ENCODE measurements at places on chromosomes 3 and 15.

GRCh38 chr15:66188464-66188863 lies 65.1 kb downstream of the MEGF11 start:
- H3K27me3 ChIP-seq: no peaks in the 10 kb centered on the region
- no peak overlapping the region for H3K27ac ChIP-seq
- no peaks in the 10 kb centered on the region for H3K36me3 ChIP-seq
- H3K4me3 ChIP-seq: no peak overlapping the region

DNA sequence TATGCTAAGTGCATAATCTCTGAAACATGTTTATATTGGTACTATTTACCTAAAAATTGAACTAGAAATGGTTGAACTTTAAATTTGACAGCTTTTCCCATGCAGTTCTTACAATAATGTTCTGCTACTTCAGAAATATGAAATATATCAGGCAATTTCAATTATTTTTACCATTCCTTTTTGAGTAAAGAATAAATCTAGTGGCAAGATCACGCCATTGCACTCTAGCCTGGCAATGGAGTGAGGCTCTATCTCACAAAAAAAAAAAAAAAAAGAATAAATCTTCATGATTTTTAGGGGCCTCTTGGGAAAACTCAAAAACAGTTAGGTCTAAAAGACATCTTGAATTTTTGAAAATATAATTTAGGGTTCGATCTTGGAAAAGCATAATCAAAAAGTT lies 10.6 kb upstream of the DNAAF4 start:
- H3K4me3 ChIP-seq: no peak overlapping the region
- no peaks in the 10 kb centered on the region for H3K27me3 ChIP-seq
- DNase-seq: no peak
- H3K27ac ChIP-seq: no peak overlapping the region
- H3K36me3 ChIP-seq: no peaks in the 10 kb centered on the region
- peaks cover 16% of the 10 kb centered on the region for H3K4me1 ChIP-seq

GRCh38 chr3:52983336-52983807 lies 62.5 kb downstream of the SFMBT1 start:
- H3K4me3 ChIP-seq: no peak overlapping the region
- DNase-seq: peak; percentile 13
- H3K27me3 ChIP-seq: no peaks in the 10 kb centered on the region
- H3K27ac ChIP-seq: no peak overlapping the region
- peaks cover 2% of the 10 kb centered on the region for H3K4me1 ChIP-seq

- no peaks in the 10 kb centered on the region for H3K36me3 ChIP-seq
- no peak for DNase-seq
- no peak overlapping the region for H3K4me3 ChIP-seq
- no peaks in the 10 kb centered on the region for H3K4me1 ChIP-seq
- no peaks in the 10 kb centered on the region for H3K27me3 ChIP-seq
- no peak overlapping the region for H3K27ac ChIP-seq
Observed at GRCh38 chr15:81107889-81108288, 26.2 kb upstream of the CFAP161 start.

GRCh38 chr15:36370731-36371112 lies 208.7 kb upstream of the CDIN1 start:
- H3K27ac ChIP-seq: no peak overlapping the region
- no peak overlapping the region for H3K4me3 ChIP-seq
- peak; percentile 84 for DNase-seq
- H3K27me3 ChIP-seq: no peaks in the 10 kb centered on the region

All from trophoblast cell (in vitro differentiated cells and primary cell).